ENCODE measurements at places on chromosomes 13 and 19.

GRCh38 chr13:46377554-46377953 is 9.5 kb downstream of the RUBCNL start:
- no peak for DNase-seq

DNA sequence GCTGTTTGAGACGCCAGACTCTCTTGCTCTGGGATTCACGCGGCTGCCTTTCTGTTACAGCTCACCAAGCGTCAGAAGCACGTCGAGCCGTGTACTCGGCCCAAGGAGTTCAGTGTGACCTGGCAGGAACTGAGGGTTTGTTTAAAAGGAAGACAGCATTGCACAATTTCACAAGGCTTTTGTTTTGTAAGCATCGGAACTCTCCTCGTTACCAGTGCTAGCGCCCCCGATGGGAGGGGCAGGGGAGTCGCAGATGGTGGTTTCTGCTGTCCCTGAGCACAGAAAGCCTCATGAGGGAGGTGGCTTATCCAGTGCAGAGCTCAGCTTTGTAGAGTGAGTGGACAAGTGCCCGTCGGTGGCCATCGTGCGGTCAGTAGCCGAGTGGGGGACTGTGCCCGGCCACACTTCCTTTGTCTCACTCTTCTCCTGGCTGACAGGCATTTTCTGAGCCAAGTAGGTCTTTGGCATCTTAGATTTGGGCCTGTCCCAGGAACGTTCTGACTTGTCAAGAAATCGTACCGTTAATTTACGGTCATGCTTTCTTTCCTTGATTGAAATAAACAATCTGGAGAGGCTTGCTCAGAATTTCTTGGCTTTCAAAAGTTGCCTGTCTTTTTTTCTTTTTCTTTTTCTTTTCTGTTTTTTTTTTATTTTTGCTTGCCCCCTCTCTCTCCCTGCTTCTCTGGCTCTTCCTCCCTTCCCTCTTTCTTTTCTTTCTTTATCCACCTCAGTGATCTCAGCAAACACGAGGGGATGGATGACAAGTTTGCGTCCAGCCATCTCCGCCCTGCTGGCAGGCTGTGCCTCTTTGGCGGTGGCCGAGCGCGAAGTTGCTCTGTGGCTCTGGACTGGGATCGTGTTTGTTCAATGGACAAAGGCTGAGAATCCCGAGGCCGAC is 7.7 kb downstream of the KDM4B start:
- no peak for DNase-seq

DNA sequence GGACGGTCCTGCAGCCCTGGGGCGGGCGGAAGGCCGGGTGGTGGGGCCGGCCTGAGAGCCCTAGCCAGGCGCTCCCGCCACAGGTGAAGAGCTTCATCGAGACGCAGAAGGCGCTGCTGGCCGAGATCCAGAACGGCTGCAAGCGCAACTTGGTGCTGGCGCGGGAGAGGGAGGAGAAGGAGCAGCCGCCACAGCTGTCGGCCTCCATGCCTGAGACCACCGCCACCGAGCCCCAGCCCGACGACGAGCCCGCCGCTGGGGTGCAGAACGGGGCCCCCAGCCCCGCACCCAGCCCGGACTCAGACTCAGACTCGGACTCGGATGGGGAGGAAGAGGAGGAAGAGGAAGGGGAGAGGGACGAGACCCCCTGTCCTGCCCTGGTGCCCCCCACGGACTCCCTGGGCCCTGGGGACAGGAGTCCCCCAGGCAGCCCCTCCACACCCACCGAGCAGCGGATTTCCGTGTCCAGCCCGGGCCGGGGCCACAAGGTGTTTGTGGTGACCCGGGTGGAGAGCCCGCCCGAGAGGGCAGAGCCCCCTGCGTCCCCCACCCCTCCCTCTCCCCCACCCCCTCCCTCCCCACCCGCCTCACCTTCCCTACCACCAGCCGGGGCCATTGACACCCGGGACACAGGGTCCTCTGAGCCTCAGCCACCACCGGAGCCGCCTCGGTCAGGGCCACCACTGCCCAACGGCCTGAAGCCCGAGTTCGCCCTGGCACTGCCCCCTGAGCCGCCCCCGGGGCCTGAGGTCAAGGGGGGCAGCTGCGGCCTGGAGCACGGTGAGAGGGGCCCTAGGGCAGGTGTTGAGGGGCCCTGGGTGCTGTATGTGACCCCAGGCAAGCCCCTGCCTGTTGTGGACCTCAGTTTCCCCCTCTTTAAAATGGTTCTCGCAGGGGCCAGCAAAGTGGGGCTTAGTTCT is 15.3 kb downstream of the NKPD1 start:
- DNase-seq, result no peak

GRCh38 chr13:112708560-112709240 is 18.9 kb downstream of the ATP11A start:
- DNase-seq, result no peak

- DNase-seq, result no peak
Observed at GRCh38 chr19:42857544-42857867, 22.0 kb downstream of the PSG1 start.

GRCh38 chr13:49343731-49344130 is 96.0 kb downstream of the CDADC1 start:
- no peak for DNase-seq

GRCh38 chr13:114027826-114028225 is 54.0 kb upstream of the C13orf46 start:
- DNase-seq, result no peak

DNA sequence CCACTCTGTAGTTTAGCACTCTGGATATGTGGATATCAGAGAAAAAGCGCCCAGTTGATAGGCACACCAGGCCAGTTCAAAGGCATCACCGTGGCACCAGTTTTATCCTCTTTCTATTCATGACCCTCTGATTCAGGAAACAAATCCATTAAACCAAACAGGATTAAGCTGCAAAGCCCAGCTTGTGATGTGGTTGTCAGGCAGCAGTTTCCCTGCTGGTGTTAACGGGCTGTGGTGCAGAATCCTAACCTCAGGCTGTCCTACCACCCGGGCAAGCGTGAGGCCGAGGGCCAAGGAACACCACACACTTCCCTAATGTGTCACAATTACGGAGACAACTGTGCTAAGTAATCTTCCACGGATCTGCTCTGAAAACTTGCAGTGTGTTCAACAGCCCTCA is 209.1 kb downstream of the OLFM4 start:
- no peak for DNase-seq

DNA sequence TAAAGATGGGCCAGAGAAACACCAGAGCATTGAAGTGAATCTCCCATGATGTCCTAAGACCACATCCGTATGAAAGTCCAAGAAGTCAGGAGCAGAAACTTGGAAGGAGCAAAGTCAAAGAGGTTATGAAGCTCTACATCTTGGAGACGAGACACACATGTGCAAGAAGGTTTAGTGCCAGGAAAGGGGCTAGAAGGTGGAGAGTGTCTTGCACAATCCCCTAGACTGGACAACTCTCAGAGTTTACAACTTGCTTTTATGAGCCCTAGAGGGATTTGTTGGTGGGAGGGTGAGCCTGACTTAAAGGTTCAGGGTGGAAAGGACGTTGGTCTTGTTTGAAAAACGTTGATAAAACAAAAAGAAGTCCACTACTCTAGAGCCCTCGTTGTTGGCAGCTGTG is 150.6 kb downstream of the GPC6 start:
- DNase-seq, result no peak

- no peak for DNase-seq
Observed at GRCh38 chr13:75365724-75366173, 116.2 kb downstream of the TBC1D4 start.

DNA sequence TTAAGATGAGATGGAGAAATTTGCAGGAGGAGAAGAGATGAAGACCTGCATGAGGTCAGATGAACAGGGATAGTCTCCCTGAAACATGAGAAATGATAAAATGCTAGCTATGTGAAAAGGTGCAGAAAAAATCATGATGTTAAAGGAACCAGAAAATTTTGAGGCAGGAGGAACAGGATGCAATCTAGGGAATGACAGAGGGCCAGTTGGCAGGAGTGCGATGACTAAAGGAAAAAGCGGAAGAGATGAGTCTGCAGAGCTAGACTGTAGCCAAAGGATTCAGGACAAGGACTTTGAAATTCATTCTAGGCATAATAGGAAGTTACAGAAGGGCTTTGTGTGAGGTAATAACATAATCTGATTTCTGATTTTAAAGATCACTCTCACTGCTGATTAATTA is 77.9 kb downstream of the TRPC4 start:
- no peak for DNase-seq

GRCh38 chr13:44347949-44348348 is 25.7 kb upstream of the SERP2 start:
- no peak for DNase-seq

- DNase-seq, result no peak
Observed at GRCh38 chr19:51503286-51503817, 1.8 kb upstream of the SIGLEC12 start.

GRCh38 chr19:33063753-33064457 is 783 bp downstream of the RHPN2 start:
- DNase-seq, result no peak

DNA sequence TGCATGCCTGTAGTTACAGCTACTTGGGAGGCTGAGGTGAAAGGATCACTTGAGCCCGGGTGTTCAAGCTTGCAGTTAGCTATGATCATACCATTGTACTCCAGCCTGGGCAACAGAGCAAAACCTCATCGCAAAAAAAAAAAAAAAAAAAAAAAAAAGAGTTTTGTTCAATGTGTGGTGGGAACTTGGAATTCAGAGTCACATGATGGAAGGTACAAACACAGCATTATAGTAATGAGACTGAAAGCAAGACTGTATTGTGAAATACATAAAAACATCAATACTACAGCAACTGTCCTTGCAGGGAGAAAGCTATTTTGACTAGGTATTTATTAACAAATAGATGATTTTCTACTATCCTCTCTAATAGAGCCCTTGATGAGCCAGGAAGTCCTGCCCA is 393.2 kb downstream of the DLEU7 start:
- DNase-seq, result no peak

DNA sequence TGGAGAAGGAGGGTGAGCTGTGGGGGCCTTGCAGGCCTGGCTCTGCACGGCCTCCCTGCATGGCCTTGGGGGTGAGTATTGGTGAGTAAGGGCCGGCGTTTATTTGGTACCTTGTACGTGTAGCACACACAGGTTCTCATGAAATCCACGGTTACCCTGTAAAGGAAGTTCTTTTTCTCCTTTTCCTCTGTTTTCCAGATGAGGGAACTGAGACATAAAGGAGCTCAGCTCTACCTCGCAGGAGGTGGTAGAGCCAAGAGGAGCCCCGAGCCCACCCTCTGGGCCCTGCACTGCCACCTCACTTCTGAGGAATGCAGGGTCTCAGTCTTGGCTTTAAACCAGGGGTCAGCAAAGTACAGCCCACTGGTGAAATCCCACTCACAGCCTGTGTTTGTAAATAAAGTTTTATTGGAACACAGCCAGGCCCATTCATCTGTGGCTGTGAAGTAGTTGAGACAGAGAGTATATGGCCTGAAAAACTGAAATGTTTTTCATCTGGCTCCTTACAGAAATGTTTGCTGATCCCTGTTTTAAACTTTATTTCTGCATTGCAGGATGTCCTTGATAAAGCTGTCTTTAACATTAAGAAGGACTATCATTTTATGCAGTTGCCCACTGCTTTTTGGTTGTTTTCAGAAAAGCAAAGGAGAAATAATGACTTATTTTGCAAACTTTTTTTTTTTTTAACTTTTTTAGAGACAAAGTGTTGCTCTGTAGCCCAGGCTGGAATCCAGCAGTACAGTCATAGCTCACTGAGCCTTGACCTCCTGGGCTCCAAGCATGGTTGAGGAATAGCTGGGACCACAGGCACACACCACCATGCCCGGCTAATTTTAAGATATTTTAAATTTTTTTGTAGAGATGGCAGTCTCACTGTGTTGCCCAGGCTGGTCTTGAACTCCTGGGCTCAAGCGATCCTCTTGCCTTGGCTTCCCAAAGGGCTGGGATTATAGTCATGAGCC is 6.4 kb downstream of the EPN1 start:
- no peak for DNase-seq

DNA sequence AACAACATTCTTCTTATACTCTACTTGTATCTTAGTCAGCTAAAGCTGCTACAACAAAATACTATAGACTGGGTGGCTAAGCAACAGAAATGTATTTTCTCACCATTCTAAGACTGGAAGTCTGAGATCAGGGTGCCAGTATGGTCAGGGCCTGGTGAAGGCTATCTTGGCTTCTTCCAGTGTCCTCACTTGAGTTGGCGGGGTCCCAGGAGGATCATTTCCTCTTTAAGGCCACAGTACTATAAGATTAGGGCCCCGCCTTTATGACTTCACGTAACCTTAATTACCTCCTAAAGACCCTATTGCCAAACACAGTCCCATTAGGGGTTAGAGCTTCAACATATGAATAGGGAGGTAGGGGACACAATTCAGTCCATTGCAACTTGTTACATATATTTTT is 30.7 kb upstream of the DOCK9 start:
- no peak for DNase-seq

- no peak for DNase-seq
Observed at GRCh38 chr13:66344805-66345517, 885.2 kb downstream of the PCDH9 start.

Data from activated T-cell treated with anti-CD3 and anti-CD28 coated beads for 48 hours (primary cell).